ENCODE measurements at places on chromosomes 5 and 9.

- no peak for DNase-seq
Measured at GRCh38 chr9:114246558-114246957, 76.3 kb upstream of the ORM1 start.

- no peak for DNase-seq
Measured at GRCh38 chr5:117859176-117859575, 1129.2 kb downstream of the DTWD2 start.

GRCh38 chr9:10678010-10678409, 65.2 kb upstream of the PTPRD start:
- no peak for DNase-seq

GRCh38 chr9:115141612-115142011, 23.7 kb upstream of the TNC start:
- no peak for DNase-seq

- no peak for DNase-seq
Measured at GRCh38 chr9:136531904-136532798, 13.7 kb downstream of the NOTCH1 start.

DNA sequence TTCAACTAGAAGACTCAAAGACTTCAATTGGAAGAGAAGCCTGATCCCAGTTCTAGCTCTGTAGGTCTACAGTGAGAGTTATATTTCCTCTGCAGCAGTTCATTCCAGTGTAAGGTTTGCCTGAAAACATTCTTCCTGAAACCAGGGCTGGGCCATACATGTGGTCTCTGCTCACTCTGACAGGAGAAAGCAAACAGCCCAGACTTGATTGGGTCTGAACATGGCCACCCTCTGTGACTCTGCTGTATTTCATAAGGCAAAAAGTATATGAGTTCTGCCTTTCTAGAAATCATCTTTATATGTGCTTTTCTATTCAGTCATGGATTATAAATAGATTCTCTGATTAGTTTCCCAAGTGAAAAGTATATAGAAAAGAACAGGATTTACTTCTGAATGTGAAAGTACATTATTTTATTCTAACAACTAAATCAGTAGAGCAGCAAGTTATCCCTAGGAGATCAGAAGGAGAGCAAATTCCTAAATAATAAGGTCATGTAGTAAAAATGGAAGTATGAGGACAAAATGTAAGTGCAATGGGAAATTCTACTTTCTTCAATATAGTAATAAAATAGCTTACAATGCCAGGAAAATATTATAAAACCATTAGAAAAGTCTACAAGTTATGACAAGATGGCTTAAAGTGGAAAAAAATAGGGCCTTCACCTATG, 144.3 kb downstream of the EFNA5 start:
- no peak for DNase-seq
